Stimulated activated CD4-positive, alpha-beta T cell treated with anti-CD3 and anti-CD28 coated beads, Interleukin-12 subunit alpha, Interleukin-12 subunit beta, amount 100 ng/mL, for 48 hours (primary cell): ENCODE measurements at places on chromosomes 3 and 15.
A peak's percentile ranks its signal among the peaks of the same experiment; 100 is the strongest.

- no peak for DNase-seq
Observed at GRCh38 chr3:192273697-192274010, 453.7 kb downstream of the FGF12 start.

GRCh38 chr15:76274821-76275220, 36.4 kb downstream of the ETFA start:
- no peak for DNase-seq

- no peak for DNase-seq
Observed at GRCh38 chr3:100277255-100277800, 16.5 kb downstream of the TBC1D23 start.

- DNase-seq, result peak; percentile 52
Observed at GRCh38 chr3:123489400-123490004, 40.6 kb upstream of the ADCY5 start.

DNA sequence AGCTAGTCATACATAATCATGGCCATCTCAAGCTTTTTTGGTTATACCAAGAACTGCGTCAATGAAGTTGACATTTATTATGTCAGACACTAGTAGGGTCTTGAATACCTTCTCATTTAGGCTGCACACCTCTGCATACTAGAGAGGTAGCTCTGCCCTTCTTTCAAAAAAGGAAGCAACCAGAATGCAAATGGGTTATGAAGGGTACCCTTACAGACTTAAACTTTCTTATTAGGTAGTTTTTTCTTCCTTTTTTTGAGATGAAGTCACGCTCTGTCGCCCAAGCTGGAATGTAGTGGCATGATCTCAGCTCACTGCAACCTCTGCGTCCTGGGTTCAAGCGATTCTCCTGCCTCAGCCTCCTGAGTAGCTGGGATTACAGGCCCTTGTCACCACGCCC, 3.3 kb downstream of the PCNP start:
- DNase-seq, result no peak

DNA sequence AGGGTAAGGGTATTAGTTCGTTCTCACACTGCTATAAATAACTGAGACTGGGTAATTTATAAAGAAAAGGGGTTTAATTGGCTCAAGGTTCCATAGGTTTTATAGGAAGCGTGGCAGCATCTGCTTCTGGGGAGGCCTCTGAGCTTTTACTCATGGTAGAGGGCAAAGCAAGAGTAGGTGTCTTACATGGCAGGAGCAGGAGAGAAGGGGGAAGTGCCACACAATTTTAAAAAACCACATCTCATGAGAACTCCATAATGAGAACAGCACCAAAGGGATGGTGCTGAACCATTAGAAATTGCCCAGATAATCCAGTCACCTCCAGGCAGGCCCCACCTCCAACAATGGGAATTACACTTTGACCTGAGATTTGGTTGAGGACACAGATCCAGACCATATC, 12.2 kb downstream of the RNF111 start:
- DNase-seq, result no peak

DNA sequence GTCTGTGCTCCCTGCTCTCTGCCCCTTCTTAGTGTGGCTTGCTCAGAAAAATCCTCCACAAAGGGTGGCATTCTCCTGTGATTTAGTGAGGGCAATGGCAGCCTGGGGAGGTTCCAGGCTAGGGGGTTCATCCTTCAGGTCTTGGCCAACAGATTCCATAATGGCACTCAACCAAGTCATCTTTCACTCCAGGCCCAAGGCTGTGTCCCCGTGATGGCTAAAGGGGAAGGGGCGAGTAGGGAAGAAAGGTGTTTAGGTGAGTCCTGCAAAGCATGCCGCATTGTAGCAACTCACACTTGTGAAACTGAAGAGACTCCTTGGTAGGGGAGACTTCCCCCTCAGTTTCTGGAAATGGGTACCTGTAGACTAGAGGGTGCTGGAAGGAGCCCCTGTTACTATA, 105.6 kb downstream of the THSD4 start:
- DNase-seq, result no peak

GRCh38 chr3:29618395-29619282, 337.8 kb downstream of the RBMS3 start:
- DNase-seq, result no peak

DNA sequence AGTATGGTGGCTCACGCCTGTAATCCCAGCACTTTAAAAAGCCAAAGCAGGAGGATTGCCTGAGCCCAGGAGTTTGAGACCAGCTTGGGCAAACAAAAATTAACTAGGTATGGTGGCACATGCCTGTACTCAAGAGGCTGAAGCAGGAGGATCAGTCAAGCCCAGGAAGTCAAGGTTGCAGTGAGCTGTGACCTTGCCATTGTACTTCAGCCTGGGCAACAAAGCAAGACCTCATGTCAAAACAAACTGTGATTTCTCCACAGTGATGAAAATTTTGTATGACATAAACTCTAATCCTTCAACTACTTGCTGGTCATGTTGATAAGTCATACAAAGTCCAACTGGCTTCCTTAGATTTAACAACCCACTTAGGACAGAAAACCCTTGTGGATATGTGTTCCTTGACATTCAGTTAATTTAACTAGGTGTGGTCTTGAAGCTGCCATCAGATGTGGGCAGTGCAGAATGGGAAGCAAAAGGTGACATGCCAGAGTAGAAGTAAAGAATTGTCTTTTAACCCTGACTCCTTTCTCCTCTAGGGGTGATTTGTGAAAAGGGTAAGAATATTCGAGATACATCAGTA, 263.3 kb downstream of the PTPRG start:
- no peak for DNase-seq

- DNase-seq, result no peak
Observed at GRCh38 chr3:156321945-156322344, 201.6 kb downstream of the KCNAB1 start.

DNA sequence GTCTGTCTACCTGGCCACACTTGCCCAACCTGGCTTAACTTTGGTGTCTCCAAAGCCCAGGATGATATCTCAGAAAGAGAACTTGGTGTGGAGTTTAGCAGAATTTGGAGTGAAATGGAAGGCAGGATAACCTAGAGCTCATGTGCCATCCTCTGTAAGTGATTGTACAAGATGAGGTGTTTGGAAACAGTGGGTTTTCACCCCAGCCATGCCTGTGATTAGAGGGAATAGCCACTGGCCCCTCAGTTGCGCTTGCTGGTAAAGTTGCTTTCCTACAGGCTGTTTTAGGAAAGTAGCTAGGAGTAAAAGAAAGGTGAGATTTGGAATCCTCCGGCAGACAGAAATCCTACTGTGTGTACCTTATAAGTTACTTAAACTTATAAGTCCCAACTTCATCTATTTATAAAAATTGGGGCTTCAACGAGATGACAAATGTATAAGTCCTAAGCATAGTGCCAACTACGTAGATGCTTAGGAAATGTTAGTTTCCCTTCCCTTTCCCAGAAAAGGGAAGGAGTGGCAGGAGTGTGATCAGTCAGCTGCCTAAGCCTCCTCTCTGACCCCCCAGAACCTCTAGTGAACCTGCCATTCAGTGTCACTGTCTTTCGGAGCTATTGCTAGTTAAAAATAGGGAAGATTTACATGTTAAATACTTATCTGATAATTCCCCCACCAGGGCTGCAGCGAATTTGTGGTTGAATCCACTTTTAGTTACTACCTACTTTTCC, 13.4 kb upstream of the BMF start:
- no peak for DNase-seq

- no peak for DNase-seq
Observed at GRCh38 chr3:87486115-87486514, 209.7 kb upstream of the POU1F1 start.

DNA sequence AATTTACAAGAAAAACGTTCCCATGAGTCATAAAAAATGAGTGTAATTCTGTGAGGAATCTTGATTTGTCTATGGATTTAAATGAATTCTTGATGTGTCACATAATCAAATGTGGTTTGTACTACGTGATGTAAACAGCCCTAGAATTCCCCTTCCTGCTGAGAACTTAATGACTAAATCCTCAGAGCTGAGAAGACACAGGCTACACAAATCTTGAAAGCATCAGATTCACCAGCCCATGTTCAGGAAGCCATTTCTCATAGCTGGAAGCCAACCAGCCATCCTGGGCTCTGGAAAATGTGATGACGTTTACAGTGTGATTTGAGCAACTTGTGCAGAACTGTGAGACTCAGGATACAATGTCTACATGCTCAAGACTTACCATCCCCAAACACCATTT, 193.7 kb upstream of the MME start:
- DNase-seq, result no peak

DNA sequence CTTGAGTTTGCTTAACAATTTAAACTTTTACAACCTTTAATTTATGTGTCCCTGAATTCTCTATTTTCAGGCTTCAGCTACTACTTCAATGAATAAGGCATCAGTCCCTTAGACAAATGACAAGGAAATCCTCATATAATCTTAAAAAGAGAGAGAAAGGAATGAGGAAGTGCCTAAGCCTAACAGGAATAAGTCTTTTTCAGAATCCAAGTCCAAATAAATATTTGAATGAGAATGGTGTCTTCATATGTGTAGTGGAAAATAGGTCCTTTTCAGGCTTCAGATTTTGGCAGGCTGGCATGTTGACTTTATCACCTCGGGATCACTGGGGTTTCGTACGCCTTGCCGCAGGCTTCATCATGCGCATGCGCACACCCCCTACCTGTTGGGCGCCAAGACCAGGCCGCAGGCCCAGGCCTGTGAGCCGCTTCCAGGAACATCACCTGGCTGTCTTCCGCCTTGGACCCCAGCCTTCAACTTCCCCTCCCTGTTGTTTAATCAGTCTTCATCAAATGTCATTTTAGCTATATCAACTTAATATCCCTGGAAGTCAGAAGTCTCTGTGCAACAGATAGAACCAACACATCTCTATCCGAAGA, 334.5 kb downstream of the SOX2 start:
- no peak for DNase-seq

DNA sequence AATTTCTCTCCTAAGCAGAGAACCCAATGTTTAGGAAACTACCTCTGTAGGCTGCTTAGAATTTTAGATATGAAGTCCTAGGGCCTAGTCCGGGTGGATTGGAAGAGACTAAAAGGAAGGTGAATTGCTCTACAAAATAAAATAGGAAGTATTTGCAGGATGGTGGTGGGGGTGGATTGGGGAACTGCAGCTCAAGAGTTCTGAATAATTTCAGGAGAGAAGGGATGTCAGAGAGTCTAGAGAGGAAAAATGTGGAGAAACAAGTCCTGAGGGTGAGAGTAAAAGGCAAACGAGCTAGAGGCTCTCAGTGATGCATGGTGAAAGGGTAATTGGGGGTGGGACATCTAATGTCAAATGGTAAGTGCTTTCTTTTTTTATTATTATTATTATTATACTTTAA, 10.2 kb upstream of the CP start:
- DNase-seq, result no peak
